ENCODE measurements at places on chromosomes 2 and 18. TPM values are rescaled to one million over a fixed set of nuclear protein-coding genes. Genes with fewer than 3 reads are reported as not detected.

Gene TYMS
- 3.1 TPM for total RNA-seq

Gene ACVR1C
- total RNA-seq, result 0.36 TPM

Gene SKA1
- total RNA-seq, result 0.44 TPM

Gene EVX2
- total RNA-seq, result not detected

- H3K27ac ChIP-seq, result no peak overlapping the region
- DNase-seq, result no peak
- no peaks in the 10 kb centered on the region for H3K4me1 ChIP-seq
- H3K4me3 ChIP-seq, result no peak overlapping the region
Observed at GRCh38 chr2:112906276-112906675, 4.7 kb upstream of the IL37 start.

DNA sequence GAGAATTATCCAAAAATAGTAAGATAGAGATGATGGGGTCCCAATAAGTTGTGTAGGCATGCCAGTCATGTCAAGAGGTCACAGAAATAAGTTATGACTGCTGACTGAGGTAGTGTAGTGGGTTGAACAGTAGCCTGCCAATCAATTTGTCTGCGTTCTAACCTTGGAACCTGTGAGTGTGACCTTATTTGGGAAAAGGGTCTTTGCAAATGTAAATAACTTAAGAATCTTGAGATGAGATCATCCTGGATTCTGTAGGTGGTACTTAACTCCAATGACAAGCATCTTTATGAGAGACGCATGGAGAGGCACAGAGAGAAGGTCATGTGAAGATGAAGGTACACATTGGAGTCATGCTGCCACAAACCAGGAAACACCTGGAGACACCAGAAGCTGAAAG lies 31.0 kb downstream of the ACVR1 start:
- no peak overlapping the region for H3K27ac ChIP-seq
- no peaks in the 10 kb centered on the region for H3K27me3 ChIP-seq
- DNase-seq, result no peak
- no peak overlapping the region for H3K4me3 ChIP-seq
- H3K4me1 ChIP-seq, result peaks cover 80% of the 10 kb centered on the region
- H3K36me3 ChIP-seq, result no peaks in the 10 kb centered on the region

DNA sequence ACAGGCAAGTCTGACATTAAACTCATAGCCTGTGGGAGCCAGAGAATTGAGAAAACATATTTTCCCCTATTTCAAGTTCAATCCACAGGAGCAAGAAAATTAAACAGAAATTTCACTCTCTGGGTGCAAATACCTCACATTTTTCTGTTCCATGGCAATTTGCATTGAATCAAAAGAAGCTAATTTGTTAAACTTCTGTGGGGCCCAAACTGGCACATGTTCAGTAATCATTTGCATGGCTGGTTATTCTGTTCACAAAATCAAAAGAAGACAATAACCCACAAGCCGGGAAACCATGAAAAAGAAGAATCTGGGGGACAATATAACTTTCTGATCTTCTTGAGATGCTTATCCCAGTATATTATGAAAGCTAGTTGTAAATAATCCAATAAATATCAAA lies 363.1 kb downstream of the LRP1B start:
- H3K36me3 ChIP-seq, result no peaks in the 10 kb centered on the region
- no peak for DNase-seq
- no peaks in the 10 kb centered on the region for H3K4me1 ChIP-seq
- no peaks in the 10 kb centered on the region for H3K27me3 ChIP-seq

GRCh38 chr18:76275727-76276313 lies 219.2 kb downstream of the ZNF516 start:
- DNase-seq, result no peak
- H3K27me3 ChIP-seq, result peaks cover 32% of the 10 kb centered on the region
- no peaks in the 10 kb centered on the region for H3K4me1 ChIP-seq
- no peaks in the 10 kb centered on the region for H3K36me3 ChIP-seq
- H3K27ac ChIP-seq, result no peak overlapping the region

GRCh38 chr2:98181346-98181745 lies 94.4 kb downstream of the VWA3B start:
- peaks cover 10% of the 10 kb centered on the region for H3K27me3 ChIP-seq
- H3K4me3 ChIP-seq, result no peak overlapping the region
- H3K36me3 ChIP-seq, result no peaks in the 10 kb centered on the region
- H3K4me1 ChIP-seq, result no peaks in the 10 kb centered on the region

DNA sequence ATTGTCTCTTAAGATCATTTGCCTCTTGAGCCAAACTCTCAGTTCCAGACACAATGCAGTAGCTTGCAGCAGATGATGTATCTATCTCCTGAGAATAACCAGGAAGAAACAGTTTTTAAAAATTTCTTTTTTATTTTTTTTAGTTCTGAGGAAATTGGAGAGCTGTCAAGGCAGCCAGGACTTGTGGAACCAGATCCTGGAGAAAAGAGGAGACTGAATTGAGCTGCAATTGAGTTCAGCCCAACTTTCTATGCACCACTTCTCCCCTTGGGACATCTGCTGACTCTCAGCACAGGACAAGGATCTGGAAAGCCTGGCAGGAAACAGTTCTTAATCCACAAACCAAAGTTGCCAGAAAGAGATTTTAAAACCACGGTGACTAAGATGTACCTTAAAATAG lies 13.5 kb upstream of the CSRNP3 start:
- no peak overlapping the region for H3K27ac ChIP-seq
- no peak overlapping the region for H3K4me3 ChIP-seq
- no peaks in the 10 kb centered on the region for H3K4me1 ChIP-seq
- no peaks in the 10 kb centered on the region for H3K36me3 ChIP-seq
